ENCODE measurements at places on chromosomes 5 and 9. TPM values are rescaled to one million over a fixed set of nuclear protein-coding genes. Genes with fewer than 3 reads are reported as not detected.

- no peaks in the 10 kb centered on the region for H3K27me3 ChIP-seq
- peaks cover 3% of the 10 kb centered on the region for H3K4me1 ChIP-seq
- DNase-seq = no peak
- no peak overlapping the region for H3K4me3 ChIP-seq
- no peak overlapping the region for H3K27ac ChIP-seq
- H3K36me3 ChIP-seq = no peaks in the 10 kb centered on the region
These were observed 114.2 kb upstream of the ITGA1 start for GRCh38 chr5:52673495-52673894.

- H3K36me3 ChIP-seq = peaks cover 3% of the 10 kb centered on the region
- no peaks in the 10 kb centered on the region for H3K27me3 ChIP-seq
- no peak overlapping the region for H3K27ac ChIP-seq
- peaks cover 20% of the 10 kb centered on the region for H3K4me1 ChIP-seq
- no peak overlapping the region for H3K4me3 ChIP-seq
These were observed 9.0 kb upstream of the AK1 start for GRCh38 chr9:127886401-127886972.

GRCh38 chr5:176296-176823 lies 14.9 kb upstream of the LRRC14B start:
- no peak overlapping the region for H3K27ac ChIP-seq
- no peaks in the 10 kb centered on the region for H3K4me1 ChIP-seq
- H3K4me3 ChIP-seq = no peak overlapping the region
- DNase-seq = no peak

DNA sequence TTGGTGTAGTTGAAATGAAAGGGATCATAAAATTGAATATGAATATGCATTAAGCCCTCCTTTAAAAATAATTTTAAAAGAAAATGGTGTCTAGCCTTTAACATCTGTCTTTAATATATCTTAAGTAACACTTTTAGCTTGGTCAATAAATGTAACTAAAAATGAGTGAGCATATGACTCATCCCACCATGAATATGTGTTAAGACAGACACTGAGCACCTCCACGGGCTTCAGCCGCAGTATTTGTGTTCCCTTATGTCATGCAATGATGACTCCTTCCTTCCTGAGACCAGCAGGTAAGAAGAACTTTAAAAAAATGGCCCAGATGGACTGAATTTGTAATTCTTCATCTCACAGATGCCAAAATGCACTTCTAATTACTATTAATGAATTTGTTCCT lies 563.2 kb downstream of the NR2F1-AS1 start:
- no peaks in the 10 kb centered on the region for H3K4me1 ChIP-seq
- H3K4me3 ChIP-seq = no peak overlapping the region
- DNase-seq = no peak

Gene GABRB2
- 3.8 TPM for total RNA-seq

Gene FOXI1
- total RNA-seq = not detected

All from heart left ventricle (tissue), 16 donors.